AG10803 (cell line): ENCODE measurements at places on chromosomes 13 and 19.
A peak's percentile ranks its signal among the peaks of the same experiment; 100 is the strongest.

GRCh38 chr13:28819735-28820098 is 422 bp upstream of the MTUS2 start:
- DNase-seq: peak; percentile 16

GRCh38 chr19:40466985-40467734 is at the start of gene SPTBN4:
Gene SPTBN4 (plus strand): TSS chr19:40467001. CDS start chr19:40472622, 5,621 bp downstream.
- DNase-seq: no peak

DNA sequence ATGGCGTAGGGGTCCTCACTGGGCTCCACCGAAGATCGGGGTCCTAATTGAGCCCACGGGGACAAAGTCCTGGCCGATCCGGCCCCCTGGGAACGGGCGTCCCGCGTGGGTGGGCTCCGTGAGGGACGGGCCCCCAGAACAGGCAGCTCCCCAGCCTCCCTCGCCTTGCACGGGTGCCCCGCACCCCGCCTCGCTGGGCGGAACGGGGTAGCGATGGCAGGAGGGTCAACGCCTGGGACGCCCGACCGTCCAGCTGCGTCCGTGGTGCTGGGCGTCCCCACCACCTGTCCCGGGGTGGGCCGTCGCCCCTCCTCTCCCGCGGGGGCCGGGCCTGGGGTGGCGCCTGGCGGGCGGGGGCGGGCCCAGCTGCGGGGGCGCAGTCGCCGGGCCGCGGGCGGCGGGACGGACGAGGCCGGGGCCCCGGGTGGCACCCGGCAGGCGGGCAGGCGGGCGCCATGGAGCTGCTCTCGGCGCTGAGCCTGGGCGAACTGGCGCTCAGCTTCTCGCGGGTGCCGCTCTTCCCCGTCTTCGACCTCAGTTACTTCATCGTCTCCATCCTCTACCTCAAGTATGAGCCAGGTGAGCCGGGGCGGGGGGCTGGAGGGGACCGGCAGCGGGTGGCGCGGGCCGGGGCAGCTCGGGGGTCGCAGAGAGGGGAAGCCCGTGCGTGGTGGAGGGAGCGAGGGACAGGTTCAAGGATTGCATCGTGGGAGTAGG is at the start of gene TMEM38A:
Gene TMEM38A, plus strand, starts transcription at position 377 of the 717 bp plus-strand sequence. Its CDS starts 79 bp downstream, at position 456.
- DNase-seq: no peak

- no peak for DNase-seq
Measured at GRCh38 chr13:25397763-25398162, 26.0 kb downstream of the ATP8A2 start.

DNA sequence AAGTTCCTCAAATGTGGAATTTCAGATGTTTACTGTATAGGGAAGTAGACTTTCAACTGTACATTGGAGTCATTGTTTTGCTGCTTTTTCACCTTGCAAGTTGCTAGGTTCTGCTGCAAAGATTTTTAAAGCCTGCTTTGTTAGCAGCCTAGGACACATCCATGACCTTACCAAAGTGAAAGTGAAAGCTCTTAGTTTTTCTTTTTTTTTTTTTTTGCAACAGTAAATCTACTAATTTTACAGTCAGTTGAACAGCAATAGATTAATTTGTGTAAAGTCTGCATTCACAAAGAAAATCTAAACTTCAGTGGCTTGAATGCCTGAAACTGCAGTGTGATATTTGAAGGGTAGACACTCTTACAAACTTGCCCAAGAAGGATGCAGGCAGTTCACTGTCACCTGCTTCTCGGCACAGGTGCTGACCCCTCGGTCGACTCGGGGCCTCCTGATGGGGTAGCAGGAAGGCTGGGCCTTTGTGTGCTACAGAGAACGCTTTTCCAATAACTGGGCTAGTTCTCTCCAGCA is 5.0 kb upstream of the MTIF3 start:
- no peak for DNase-seq

GRCh38 chr13:105758918-105759860 is 776.3 kb downstream of the EFNB2 start:
- DNase-seq: no peak

GRCh38 chr19:57165846-57166245 is 1.4 kb downstream of the DUXA start:
- no peak for DNase-seq

GRCh38 chr19:38277549-38277948 is 13.2 kb downstream of the SPINT2 start:
- DNase-seq: peak; percentile 65

- DNase-seq: peak; percentile 30
Measured at GRCh38 chr19:36115453-36116343, at the start of gene TBCB. Gene TBCB (plus strand): TSS chr19:36115468. CDS start chr19:36115561, 93 bp downstream.
